Activated CD4-positive, alpha-beta T cell treated with anti-CD3 and anti-CD28 coated beads, Interleukin-2, amount 10 ng/mL, durations not matched to agents 7 days and 5 days (primary cell): ENCODE measurements at places on chromosomes 11 and 22. TPM values are rescaled to one million over a fixed set of nuclear protein-coding genes. Genes with fewer than 3 reads are reported as not detected.

DNA sequence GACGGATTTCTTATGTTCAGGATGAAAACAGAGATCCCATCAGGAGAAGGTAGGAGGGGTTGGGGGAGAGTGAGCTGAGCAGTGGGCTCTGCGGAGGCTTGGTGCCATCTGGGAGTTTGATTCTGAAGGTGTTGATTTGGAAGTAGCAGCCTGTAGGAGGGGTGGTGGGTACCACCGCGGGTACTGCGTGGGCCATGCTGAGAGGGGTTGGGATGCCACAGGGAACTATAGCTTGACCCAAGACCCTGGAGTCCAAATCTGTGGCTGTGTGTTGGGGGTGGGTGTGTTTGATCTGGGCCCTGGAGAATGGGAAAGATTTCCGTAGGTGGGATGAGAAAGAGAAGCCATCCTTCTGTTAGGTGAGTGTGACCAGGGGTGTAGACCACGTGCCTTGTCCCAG lies 5.0 kb downstream of the INCENP start:
- no peak for DNase-seq

- no peak for DNase-seq
Measured at GRCh38 chr11:133064152-133064877, 468.0 kb downstream of the OPCML start.

DNA sequence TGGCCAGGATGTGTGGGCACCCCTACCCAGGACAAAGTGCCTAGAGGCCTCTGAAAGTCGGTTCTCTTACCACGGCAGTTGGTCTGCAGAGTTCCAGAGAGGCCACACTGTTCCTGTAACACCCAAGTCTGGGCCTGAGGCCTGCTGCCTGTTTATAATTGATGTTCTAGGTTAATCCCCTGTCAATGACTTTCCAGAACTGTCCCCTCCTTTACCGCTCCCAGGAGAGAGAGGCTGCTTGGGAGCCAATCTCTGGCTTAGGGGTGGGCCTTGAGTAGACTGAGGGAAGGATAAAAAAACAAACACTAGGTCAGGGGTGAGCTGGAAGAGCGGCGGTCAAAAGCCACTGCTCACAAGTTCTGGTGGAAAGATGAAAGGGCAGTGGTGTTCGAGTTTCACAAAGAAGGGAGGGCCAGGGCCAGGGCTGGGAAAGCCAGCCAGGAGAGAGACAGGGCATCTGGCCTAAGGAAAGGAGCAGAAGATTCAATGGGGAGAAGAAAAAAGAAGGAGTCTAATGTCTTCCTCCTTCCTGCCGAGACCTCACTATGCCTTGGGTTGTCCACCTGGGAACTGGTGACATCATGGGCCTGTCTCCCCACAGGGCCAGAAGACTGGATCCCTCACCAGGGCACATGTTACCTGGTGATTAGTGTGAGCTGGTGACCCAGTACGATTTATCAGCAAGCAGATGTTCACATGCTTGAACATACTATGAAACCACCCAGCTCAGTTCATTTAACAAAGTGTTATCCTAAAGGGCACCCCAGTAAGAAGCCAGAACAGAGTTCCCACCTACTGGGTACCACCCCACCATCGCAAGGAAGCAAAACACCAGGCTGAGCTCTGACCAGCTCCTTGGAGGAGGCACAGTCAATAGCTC lies 50.2 kb downstream of the PC start:
- no peak for DNase-seq

DNA sequence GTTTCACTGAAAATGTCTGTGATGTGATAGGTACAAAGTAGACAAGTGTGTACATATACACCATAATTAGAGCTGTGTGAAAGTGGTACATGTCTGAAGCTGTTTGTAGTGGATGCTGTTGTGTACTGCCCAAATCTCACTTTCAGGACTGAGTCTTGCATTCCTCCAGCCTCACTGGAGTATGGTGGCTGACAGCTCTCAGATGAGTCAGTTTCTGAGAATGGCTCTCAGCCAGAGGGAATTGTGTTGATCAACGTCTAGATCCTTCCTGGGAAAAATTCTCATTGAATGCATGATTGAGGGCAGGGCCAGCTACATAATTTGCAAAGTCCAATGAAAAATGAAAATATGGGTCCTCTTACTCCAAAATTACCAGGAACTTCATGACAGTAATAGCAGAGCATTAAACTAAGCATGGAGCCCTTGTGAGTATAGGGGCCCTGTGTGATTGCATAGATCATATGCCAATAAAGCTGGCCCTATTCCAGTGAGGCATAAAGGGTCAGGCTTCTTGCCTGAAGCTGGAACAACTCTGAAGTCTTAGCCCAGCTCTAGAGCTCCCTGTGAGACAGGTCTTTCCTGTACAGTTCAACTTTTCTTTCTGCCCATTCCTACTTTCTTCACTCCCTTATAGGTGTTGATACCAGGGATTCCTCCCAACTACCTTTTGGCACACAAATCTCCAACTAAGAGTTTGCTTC lies 10.8 kb upstream of the CYP2R1 start:
- DNase-seq = no peak

DNA sequence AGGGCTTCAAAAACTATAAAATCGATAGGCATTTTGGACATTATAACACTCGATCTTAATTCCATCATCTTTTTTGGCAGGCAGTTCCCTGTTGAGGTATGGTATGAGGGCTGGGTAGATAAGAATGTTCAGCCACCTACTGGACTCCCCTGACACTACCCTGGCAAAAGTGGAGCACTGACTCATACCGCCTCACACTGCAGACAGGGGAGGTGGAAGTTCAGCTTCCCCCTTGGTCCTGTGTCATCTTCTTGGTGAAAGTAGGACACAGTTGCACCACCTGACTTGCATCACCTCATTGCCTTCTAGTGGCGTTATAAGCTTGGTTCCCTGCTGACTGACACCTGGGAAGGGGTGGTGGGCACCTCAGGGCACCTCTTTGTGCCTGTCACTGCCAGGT lies 30.4 kb downstream of the PAAF1 start:
- no peak for DNase-seq

- DNase-seq = no peak
Measured at GRCh38 chr22:25694196-25694907, 47.6 kb upstream of the MYO18B start.

- DNase-seq = peak; percentile 62
Measured at GRCh38 chr11:35047179-35047578, 91.8 kb upstream of the CD44 start.

DNA sequence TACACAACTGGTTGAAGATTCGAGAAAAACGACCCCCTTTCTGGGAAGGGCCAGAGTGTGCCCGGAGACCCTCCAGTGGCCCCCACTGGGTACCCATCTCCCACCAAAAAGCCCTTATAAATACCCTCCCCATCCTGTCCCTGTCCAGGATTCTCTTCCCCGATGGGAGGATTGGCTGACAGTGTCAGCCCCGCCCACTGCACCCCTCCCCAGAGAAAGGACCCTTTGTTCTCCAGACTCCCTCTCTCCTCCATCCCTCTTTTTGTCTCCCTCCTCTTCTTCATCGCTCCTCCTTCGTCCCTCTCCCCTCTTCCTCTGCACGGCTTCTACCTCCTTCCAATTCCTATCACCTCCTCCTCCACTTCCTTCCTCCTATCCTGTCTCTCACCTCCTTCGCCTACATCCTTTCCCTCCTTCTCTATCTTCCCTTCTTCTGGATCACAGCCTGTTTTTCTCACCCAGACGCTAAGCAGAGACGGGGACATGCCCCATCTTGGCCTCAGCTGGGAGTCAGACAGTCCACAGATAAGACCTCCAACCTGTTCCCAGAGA lies 13.3 kb upstream of the MEN1 start:
- DNase-seq = no peak

Gene RAB39A
- 0.15 TPM for total RNA-seq

Gene C11orf21
- total RNA-seq = 81.0 TPM
